ENCODE measurements at places on chromosomes 6 and 20. TPM values are rescaled to one million over a fixed set of nuclear protein-coding genes. Genes with fewer than 3 reads are reported as not detected.

RHAG gene
- 2.6 TPM for total RNA-seq

GRCh38 chr20:47773371-47773786, 11.9 kb downstream of the SULF2 start:
- H3K27ac ChIP-seq, result peak overlapping the region; percentile 41
- H3K4me1 ChIP-seq, result peaks cover 23% of the 10 kb centered on the region
- H3K36me3 ChIP-seq, result no peaks in the 10 kb centered on the region

DNA sequence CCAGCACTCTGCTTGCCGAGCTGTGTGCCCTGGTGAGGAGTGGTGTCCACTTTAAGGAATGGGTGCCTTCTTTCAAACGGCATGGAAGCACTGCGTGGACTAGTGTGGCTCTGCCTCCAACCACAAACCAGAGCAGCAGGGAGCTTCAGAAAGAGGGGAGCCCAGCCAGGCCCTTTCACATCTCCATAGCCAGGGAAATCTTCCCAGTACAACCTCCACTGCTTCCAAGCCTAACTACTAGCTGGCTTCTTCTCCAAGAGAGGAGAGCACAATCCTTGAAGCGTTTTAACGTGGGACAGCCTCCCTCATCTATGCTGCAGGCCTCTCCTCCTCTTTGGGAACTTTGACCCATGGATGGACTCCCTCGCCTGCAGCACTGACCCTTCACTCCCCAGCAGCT, 26.7 kb downstream of the TNXB start:
- no peak for DNase-seq
- peaks cover 80% of the 10 kb centered on the region for H3K4me1 ChIP-seq
- H3K27ac ChIP-seq, result peak overlapping the region; percentile 53
- H3K36me3 ChIP-seq, result no peaks in the 10 kb centered on the region
- H3K27me3 ChIP-seq, result peaks cover 8% of the 10 kb centered on the region

- H3K4me3 ChIP-seq, result no peak overlapping the region
- no peak for DNase-seq
- no peaks in the 10 kb centered on the region for H3K36me3 ChIP-seq
- no peak overlapping the region for H3K27ac ChIP-seq
Measured at GRCh38 chr6:89375427-89376267, 23.1 kb upstream of the UBE2J1 start.

GRCh38 chr6:42322676-42323075, 105.0 kb upstream of the MRPS10 start:
- no peak overlapping the region for H3K27ac ChIP-seq
- no peaks in the 10 kb centered on the region for H3K27me3 ChIP-seq
- H3K4me1 ChIP-seq, result no peaks in the 10 kb centered on the region

DNA sequence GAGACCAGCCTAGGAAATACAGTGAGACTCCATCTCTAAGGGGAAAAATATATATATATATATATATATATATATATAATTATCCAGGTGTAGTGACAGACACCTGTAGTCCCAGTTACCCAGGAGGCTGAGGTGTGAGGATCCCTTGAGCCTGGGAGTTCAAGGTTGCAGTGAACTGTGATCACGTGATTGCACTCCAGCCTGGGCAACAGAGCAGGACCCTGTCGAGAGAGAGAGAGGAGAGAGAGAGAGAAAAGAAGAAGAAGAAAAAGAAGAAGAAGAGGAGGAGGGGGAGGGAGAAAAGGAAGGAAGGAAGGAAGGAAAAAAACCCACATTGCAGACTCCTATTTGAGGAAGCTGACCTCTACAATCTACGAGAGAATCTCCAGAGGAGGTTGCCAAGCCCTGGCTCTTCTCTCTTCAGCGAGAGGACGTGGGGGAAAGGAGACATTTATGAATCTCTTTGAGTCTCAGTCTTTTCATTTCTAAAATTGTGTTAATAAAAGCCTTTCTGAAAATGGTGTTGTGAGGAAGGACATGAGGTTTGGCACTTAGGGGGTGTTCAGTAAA, 49.7 kb downstream of the COL11A2 start:
- DNase-seq, result no peak
- H3K4me3 ChIP-seq, result no peak overlapping the region
- H3K27me3 ChIP-seq, result no peaks in the 10 kb centered on the region
- H3K36me3 ChIP-seq, result no peaks in the 10 kb centered on the region
- no peak overlapping the region for H3K27ac ChIP-seq
- no peaks in the 10 kb centered on the region for H3K4me1 ChIP-seq

TRIM40 gene
- not detected for total RNA-seq

DNA sequence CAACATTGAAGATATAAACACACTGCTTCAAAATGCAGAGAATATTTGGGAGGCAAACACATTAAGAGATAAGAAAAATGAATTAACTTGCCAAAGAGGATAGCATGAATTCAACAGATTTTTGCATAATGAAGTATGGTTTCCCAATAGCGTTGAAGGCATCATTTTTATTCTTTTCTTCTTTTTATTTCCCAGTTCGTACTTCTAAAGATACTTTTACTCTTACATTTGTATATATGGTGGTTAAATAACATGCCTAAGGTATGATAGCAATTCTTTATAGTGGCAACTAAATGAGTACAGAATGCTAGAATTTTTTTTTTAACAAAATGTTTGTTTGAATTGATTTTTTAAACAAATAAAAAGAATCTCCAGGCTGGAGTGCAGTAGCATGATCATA, 473.4 kb upstream of the MARCKS start:
- DNase-seq, result no peak
- peaks cover 6% of the 10 kb centered on the region for H3K4me1 ChIP-seq
- H3K27ac ChIP-seq, result no peak overlapping the region
- H3K27me3 ChIP-seq, result no peaks in the 10 kb centered on the region

RNF39 gene
- total RNA-seq, result not detected

GRCh38 chr6:10451394-10451793, 36.5 kb upstream of the TFAP2A start:
- no peak overlapping the region for H3K27ac ChIP-seq
- H3K4me1 ChIP-seq, result no peaks in the 10 kb centered on the region
- no peak for DNase-seq
- H3K27me3 ChIP-seq, result no peaks in the 10 kb centered on the region
- no peaks in the 10 kb centered on the region for H3K36me3 ChIP-seq

DNA sequence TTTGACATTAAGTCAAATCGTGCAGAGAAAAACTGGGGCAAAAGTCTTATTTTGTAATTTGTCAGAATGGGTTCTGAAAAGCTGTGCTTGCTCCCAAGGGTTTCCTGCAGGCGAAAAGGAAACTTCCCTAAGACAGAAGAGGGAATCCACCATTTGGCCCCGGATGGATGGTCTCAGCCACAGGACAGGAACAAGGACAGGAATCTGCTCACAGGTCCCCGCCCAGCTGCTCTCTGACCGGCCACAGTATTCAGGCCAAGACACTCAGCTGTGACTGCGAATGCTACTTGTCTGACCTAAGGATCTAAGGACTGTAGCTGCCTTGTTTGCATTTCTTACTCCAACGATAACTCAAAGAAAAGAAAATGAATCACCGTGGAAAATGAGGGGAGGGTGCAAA, 197.0 kb downstream of the BMP7 start:
- H3K4me1 ChIP-seq, result no peaks in the 10 kb centered on the region
- H3K27ac ChIP-seq, result no peak overlapping the region
- H3K4me3 ChIP-seq, result no peak overlapping the region
- no peaks in the 10 kb centered on the region for H3K36me3 ChIP-seq
- DNase-seq, result no peak
- H3K27me3 ChIP-seq, result no peaks in the 10 kb centered on the region

ARG1 gene
- total RNA-seq, result not detected

- H3K27ac ChIP-seq, result no peak overlapping the region
- H3K27me3 ChIP-seq, result no peaks in the 10 kb centered on the region
- no peaks in the 10 kb centered on the region for H3K36me3 ChIP-seq
Measured at GRCh38 chr6:78670156-78670555, 197.2 kb upstream of the IRAK1BP1 start.

GRCh38 chr6:96947055-96947454, 22.5 kb downstream of the KLHL32 start:
- DNase-seq, result no peak
- H3K4me3 ChIP-seq, result no peak overlapping the region
- no peaks in the 10 kb centered on the region for H3K36me3 ChIP-seq
- no peak overlapping the region for H3K27ac ChIP-seq
- H3K27me3 ChIP-seq, result no peaks in the 10 kb centered on the region
- no peaks in the 10 kb centered on the region for H3K4me1 ChIP-seq

OR2J3 gene
- not detected for total RNA-seq

- no peak overlapping the region for H3K27ac ChIP-seq
- no peak for DNase-seq
- H3K36me3 ChIP-seq, result peaks cover 15% of the 10 kb centered on the region
- peaks cover 12% of the 10 kb centered on the region for H3K4me1 ChIP-seq
- H3K4me3 ChIP-seq, result no peak overlapping the region
Measured at GRCh38 chr6:42958125-42958524, 2.4 kb upstream of the GNMT start.

- H3K4me3 ChIP-seq, result no peak overlapping the region
- H3K27ac ChIP-seq, result no peak overlapping the region
- no peak for DNase-seq
- H3K36me3 ChIP-seq, result no peaks in the 10 kb centered on the region
- no peaks in the 10 kb centered on the region for H3K27me3 ChIP-seq
- no peaks in the 10 kb centered on the region for H3K4me1 ChIP-seq
Measured at GRCh38 chr6:51541847-51542246, 545.6 kb downstream of the PKHD1 start.

PDYN gene
- total RNA-seq, result not detected

DNA sequence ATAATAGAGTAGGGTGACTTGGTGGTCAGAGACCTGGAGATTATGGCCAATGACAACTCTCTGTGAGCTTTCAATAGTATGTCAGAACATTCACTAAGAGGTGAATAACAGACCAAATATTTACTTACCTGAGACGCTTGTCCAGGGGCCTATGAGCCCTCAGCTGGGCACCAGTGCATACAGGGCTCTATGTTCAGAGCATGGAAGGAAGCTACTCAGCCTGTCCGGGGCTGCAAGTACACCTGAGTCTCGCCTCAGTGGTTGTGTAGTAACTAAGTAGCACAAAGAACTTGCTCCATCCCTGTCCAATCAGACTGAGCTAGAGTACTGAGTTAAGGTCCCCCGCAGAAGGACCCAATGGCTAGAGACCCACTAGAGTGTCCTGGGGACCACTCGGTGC, 11.6 kb upstream of the SCGN start:
- H3K27ac ChIP-seq, result no peak overlapping the region
- no peak for DNase-seq
- H3K27me3 ChIP-seq, result no peaks in the 10 kb centered on the region
- no peaks in the 10 kb centered on the region for H3K4me1 ChIP-seq

- no peak overlapping the region for H3K4me3 ChIP-seq
- H3K27me3 ChIP-seq, result no peaks in the 10 kb centered on the region
- peaks cover 5% of the 10 kb centered on the region for H3K4me1 ChIP-seq
- no peak overlapping the region for H3K27ac ChIP-seq
- DNase-seq, result no peak
Measured at GRCh38 chr6:34325633-34326032, 66.8 kb downstream of the NUDT3 start.

DNA sequence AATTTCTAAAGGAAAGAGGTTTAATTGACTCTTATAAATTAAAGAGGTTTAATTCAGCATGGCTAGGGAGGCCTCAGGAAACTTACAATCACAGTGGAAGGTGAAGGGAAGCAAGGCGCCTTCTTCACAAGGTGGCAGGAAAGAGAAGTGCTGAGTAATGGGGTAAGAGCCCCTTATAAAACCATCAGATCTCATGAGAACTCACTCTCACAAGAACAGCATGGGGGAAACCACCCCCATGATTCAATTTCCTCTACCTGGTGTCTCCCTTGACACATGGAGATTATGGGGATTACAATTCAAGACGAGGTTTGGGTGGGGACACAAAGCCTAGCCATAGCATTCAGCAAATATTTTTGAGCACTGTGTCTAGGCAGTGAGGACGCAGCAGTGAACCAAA, 3.9 kb upstream of the IPCEF1 start:
- no peaks in the 10 kb centered on the region for H3K27me3 ChIP-seq
- H3K4me3 ChIP-seq, result no peak overlapping the region

DDO gene
- 1.3 TPM for total RNA-seq

DNA sequence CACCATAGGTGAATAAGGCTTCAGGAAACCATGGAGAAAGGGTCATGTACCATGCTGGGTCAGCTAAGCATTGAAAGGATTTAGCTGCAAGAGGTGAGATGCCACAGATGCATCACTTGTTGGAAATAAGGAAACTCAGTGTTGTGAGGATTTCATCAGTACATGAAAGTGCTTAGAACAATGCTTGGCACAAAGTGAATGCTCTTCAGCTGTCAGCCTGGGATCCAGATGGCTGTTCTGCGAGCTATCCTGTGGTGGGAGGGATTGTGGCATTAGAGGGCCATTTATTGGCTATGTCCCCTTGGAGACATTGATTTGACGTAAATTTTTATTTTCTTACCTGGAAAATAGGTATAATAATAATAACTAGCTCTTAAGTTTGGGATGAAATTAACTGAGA, 53.0 kb downstream of the ELOVL2 start:
- no peaks in the 10 kb centered on the region for H3K27me3 ChIP-seq
- no peaks in the 10 kb centered on the region for H3K4me1 ChIP-seq
- H3K4me3 ChIP-seq, result no peak overlapping the region
- no peak overlapping the region for H3K27ac ChIP-seq
- H3K36me3 ChIP-seq, result no peaks in the 10 kb centered on the region
- DNase-seq, result no peak

RIN2 gene
- 68.4 TPM for total RNA-seq

DNA sequence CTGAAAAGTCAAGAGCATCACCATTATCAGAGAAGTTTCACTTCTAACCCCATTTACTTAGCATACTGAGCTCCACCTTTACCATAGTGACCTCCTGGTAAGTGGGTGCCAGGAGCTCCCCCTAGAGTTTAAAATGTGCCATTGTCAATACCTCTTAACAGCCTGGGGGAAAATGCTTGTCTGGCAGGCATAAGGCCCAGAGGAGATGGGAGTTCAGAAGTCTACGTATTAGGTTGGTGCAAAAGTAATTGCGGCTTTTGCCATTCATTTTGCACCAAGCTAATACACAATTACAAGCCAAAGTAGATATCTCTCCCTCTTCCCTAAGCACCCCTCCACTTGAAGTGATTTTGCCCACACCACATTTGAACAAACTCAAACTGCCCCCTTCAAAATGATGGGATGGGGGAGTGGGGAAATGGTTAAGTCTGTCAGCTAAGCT, 919.0 kb downstream of the KIF16B start:
- H3K4me3 ChIP-seq, result no peak overlapping the region
- no peaks in the 10 kb centered on the region for H3K36me3 ChIP-seq
- H3K27ac ChIP-seq, result no peak overlapping the region
- H3K27me3 ChIP-seq, result no peaks in the 10 kb centered on the region
- no peaks in the 10 kb centered on the region for H3K4me1 ChIP-seq

TSHZ2 gene
- total RNA-seq, result 23.4 TPM

DNA sequence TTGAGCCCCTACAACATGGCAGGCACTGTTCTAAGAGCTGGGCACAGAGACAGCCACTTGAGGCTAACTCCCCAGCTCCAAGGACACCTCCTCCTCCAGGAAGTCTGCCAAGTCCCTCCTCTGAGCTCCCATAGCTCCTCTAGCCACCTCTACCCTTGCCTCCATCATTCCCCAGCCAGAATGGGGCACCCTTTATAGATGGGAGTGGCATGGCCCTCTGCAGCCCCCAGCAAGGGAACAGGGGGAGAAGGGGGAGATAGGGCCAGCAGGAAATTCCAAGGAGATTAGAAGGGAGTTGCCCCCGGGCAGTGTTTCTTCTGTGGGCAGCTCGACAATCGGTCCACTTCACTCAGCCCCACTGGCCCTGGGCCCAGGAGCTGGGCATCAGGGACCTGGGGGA, 19.7 kb upstream of the TLDC2 start:
- peak overlapping the region; percentile 66 for H3K27ac ChIP-seq
- H3K27me3 ChIP-seq, result no peaks in the 10 kb centered on the region
- H3K36me3 ChIP-seq, result no peaks in the 10 kb centered on the region
- no peak for DNase-seq

OR12D3 gene
- not detected for total RNA-seq

C20orf202 gene
- total RNA-seq, result not detected

- peak within 1 kb of the TSS; percentile 88 for H3K27ac ChIP-seq
- peaks cover 26% of the 10 kb centered on the region for H3K4me1 ChIP-seq
- no peaks in the 10 kb centered on the region for H3K36me3 ChIP-seq
Measured at GRCh38 chr20:2692036-2692885, at the start of gene EBF4. EBF4 (plus strand) TSS chr20:2692780; CDS start chr20:2693646, 866 bp downstream.

OPRM1 gene
- not detected for total RNA-seq
